ENCODE measurements at places on chromosomes 13 and 19.

GRCh38 chr13:80201694-80202468 is 139.0 kb downstream of the SPRY2 start:
- no peak for DNase-seq

DNA sequence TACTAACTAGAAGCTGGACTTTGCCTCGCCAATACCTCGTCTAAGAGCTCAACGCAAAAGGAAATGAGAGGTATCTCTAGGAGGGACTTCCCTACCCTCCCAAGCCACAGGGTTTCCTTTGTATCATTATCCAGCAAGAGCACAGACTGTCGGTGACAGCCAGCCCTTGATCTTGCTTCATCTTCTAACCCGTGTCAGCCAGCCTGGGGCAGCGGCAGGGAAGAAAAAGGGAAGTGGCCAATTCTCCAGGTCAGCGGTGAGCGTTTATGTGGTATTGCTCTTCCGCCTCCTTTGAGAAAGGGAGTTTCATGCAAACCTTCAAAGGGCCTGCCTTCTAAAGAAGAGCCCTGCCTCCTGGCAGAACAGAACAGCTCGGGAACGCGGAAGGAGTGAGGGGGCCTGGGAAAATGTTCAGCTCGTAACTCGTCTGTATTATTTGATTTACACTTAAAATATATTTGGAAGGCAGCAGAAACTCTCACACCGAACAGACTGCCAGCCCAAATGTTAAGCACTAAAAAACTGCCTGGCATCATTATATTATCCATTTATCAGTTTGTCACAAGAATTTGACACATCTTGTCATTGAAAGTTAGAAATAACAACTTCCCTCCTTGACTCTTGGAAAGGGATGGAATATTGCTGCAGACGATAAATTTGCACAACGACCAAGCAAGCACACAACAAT is 41.8 kb downstream of the EFNB2 start:
- DNase-seq: no peak

- peak; percentile 82 for DNase-seq
Measured at GRCh38 chr13:74287724-74288169, 153.5 kb upstream of the KLF12 start.

DNA sequence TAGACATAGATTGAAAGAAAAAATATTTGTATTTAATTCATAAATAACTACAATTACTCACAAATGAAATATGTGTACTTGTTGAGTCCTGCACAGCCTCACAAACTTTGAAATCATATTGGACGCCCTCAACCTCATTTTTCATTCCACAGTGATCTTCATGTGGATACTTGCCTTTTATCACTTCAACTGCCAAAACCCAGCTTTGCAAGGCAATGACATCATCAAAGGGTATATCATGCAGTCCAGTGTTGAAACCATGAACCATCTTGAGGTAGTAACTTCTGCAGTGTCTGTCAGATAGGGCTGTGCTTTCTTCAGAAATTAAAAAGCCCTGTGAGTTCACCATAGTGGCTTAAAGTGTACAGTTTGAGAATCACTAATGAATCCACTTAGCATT is 82.2 kb downstream of the HS6ST3 start:
- no peak for DNase-seq

DNA sequence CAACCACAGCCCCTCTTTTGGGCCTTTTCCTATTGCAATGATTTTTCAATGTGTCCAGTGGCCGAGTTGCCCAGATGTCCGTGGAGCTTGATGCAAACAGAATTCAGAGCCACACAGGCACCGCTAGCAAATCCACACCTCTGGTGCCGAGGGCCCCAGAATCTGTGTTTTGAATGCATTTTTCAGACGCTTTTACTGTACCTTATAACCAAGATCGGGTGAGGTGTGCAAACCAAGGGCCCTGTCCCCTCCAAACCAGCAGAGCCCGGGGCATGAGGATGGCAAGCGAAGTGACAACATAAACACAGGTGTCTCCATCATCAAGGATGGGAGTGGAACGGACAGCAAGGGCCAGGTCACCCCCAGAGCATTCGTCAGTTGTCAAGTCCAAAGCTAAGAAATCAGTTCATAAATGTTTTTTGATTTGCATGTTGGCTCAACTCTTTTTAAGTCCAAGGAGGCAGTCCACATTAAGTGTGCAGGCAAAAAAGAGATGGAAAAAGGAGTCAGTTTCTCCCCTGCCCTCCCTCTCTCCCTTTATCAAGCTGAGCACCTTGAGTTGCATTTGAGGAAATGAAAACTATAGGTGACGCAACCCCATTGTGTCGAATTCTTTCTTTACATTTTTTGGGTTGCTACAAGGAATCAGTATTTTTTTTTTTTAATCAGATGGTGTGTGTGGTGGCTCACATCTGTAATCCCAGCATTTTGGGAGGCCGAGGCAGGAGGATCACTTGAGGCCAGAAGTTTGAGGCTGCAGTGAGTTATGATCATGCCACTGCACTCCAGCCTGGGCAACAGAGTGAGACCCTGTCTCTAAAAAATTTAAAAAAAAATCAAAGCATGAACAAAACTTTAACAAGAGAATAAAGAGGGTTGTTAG is 2.9 kb downstream of the CCDC8 start:
- no peak for DNase-seq

GRCh38 chr13:49046002-49046401 is 70.3 kb downstream of the FNDC3A start:
- no peak for DNase-seq

- DNase-seq: no peak
Measured at GRCh38 chr13:29817604-29818378, 32.6 kb downstream of the UBL3 start.

GRCh38 chr13:49495783-49496762 is at the start of gene PHF11:
Gene PHF11, plus strand, starts transcription at chr13:49495953. Its CDS starts 49 bp downstream, at chr13:49496002.
- peak; percentile 81 for DNase-seq

DNA sequence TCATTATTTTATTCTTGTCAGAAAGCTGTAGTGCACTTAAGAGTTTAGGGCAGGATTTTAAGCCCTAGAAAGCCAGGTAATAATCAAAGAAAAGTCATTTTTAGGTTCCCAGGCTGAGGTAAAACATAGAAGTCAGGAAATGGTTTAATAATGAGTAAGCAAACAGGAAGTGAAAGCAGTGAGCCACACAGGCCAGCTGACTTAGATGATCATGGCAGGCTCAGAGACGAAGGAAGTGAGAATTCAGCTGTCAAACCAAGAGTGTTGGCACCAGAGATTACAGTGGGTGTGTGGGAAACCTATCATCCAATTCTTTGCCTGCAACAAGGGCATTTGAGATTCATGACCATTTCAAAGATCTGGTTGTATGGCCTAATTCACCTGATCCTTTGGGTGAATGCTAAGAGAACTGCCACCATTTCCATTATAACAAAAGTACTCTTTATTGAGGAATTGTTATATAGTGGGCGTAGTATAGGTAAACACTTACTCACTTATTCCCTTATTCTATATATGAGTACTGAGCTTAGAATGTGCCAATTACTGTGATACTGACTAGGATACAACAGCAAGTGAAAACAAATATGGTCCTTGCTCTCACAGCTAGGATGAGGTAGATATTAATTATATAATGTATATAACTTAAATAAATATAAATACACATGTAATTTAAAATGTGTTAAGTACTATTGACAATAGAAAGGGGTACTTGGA is 103.7 kb upstream of the EDNRB start:
- DNase-seq: no peak

DNA sequence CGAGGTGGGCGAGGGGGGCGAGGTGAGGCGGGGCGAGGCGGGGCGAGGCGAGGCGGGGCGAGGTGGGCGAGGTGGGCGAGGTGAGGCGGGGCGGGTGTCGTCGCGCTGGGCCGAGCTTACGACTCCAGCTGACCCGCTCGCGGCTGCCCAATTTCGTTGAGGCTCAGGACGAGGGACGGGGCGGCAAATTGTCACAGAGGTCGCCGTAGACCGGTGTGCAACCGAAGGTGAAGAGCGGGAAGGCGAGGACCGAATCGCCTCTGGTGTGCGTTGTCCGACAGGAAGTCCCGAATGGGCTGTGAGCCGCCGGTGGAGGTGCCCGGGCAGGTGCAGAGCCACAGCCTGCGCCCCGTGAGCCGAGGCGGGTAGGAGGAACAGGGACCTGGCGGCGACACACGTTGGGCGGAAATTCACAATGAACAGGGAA is at the start of gene LACC1:
TSS of gene LACC1 (plus strand) at position 150 of the 427 bp plus-strand sequence. CDS start 1,082 bp downstream, outside the sequence.
- no peak for DNase-seq

GRCh38 chr13:107765724-107766401 is 449.5 kb downstream of the LIG4 start:
- no peak for DNase-seq

DNA sequence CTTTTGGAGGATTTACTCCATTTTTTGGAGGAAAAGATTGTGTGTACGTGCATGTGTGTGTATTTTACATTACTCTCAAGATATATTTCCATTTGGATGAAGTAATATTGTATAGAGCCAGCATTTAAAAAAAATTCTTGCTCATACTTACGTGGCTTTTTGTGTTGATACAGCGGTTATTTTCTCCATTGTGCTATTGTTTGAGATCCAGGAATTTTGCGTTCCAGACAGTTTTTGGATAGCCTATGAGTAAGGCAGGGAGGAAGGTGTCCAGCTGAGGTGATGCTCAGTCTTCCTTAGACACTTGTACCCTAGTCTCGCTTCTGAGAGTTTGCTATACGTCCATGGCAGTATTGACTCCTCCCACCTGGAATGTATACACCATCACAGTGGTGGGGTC is 92.2 kb upstream of the ARHGEF7 start:
- DNase-seq: no peak

GRCh38 chr13:111472083-111472482 is 151.6 kb downstream of the TEX29 start:
- DNase-seq: no peak

GRCh38 chr19:46186717-46187101 is 38.7 kb downstream of the IGFL2 start:
- no peak for DNase-seq

- no peak for DNase-seq
Measured at GRCh38 chr13:94317063-94317491, 162.4 kb downstream of the DCT start.

All from T-helper 9 cell (primary cell).